ENCODE measurements at places on chromosomes 6 and 20. TPM values are rescaled to one million over a fixed set of nuclear protein-coding genes. Genes with fewer than 3 reads are reported as not detected.

The CFAP61 gene
- polyA plus RNA-seq: 5.7 TPM

DNA sequence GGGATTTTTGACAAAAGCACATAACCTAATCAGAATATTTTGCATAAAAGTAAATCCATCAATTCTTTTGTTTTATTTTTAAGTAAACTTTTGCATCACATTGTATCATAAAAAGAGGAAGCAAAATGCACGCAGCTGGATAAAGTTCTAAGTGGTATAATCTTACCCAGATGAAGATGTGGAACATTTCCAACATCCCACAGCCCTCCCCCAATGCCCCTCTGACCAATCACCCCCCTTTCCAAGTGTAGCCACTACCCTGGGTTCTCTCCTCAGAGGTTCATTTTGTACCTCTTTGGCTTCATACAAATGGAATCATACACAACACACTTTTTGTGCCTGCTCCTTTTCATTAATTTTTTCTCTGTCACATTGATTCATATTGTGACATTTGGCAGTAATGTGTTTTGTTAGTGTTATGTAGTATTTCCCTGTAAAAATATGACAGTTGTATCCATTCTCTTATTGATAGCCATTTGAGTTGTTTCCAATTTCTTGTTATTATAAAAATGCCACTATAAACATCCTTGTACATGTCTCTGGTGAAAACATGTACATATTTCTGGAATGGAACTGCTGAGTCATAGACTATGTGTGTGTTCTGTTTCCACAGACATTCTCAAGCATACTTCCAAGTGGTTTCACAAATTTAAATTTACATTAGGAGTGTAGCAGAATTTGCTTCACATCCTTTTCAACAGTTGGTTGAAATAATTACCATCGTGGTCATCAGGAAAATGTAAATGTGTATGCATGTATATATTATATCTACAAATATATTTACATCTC lies 92.9 kb upstream of the SYNDIG1 start:
- DNase-seq: peak; percentile 44

DNA sequence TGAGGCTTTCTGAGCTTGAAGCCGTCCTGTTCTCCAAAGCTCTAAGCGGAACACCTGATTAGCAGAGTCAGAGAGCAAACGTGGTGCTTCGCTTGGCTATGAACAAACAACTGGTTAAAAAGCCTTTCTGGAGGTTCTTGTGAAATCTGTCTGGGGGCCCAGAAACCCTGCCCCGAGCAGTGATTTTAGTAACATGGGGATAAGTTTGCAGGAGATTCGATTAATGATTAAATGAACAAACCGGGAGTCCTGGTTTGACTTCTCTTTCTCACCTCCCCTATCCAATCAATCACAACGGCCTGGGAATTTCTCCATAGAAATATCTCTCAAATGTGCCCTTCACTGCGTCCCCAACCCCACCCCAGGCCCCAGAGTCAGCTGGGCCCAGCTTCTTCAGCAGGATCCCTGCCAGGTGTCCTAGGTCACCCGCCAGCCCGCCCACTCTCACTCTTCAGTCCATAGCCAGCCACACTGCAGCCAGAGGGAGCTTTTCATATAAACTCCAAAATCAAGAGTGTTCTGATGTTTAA lies 43.6 kb downstream of the ZDHHC14 start:
- DNase-seq: peak; percentile 37

The FOXF2 gene
- 58.7 TPM for polyA plus RNA-seq

The KIF16B gene
- polyA plus RNA-seq: 9.8 TPM

- DNase-seq: no peak
These were observed 2.8 kb downstream of the EZR start for GRCh38 chr6:158816329-158816728.

The RIPOR2 gene
- polyA plus RNA-seq: 4.9 TPM

GRCh38 chr6:100946711-100947110 lies 65.6 kb upstream of the ASCC3 start:
- DNase-seq: no peak

DNA sequence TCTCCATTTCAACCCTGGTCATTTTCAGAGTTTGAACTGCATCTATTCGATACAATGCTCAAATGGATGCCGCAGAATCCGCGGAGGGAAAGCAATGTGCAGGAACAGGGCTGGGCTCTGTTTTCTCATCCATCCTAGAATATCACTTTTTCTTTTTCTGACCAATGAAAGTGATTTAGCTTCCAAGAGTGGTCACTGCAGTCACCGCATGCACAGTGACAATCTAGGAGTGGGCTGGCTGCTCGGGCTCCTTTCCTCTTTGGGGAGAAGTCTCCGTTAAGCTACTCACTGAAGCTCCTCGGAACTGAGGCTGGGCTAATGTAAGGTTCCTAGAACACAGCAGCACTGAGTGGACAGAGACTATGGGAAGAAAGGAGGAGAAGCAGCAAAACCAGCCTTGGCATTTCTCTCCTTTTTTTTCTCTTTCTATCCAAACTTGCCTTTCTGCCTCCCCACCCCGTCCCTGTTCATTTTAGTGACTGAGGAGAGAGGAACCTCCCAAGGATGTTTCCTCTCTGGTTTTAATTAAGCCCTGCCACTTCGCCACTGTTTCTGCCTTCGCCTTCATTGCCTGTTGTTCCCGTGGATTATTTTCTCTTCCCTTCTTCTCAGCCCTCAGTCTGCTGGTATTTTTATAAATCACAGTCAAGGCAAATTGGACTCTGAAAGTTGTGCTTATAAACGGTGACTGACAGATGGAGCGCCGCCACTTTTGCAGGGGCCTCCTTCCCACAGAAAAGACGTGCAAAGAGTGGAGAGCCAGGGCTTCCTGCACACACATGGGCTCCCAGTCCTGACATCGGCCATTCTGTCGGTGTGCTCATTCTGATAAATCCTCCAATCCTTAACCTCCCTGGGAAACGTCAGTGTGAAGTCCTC lies 41.1 kb downstream of the RAMACL start:
- no peak for DNase-seq

The PREX1 gene
- 29.9 TPM for polyA plus RNA-seq

- DNase-seq: no peak
These were observed 195.3 kb upstream of the SULF2 start for GRCh38 chr20:47980336-47981177.

DNA sequence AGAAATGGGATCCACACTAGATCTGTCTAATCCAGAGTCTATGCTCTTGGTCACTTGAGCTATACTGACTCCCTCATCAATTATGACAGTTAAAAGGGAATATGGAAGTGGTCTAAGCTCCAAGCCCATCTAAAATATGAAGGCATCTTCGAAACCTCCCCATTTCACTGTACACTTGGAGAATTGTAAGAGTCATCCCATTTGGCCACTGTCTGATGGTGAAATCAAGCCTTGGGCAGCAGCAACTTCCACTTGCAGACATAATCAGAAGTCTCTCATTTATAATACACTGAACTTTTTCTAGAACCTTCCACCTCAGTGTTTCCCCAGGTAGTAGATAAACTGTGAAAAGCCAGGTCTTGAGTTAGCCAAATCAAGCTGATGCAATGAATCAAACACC lies 26.3 kb upstream of the UBR2 start:
- DNase-seq: no peak

DNA sequence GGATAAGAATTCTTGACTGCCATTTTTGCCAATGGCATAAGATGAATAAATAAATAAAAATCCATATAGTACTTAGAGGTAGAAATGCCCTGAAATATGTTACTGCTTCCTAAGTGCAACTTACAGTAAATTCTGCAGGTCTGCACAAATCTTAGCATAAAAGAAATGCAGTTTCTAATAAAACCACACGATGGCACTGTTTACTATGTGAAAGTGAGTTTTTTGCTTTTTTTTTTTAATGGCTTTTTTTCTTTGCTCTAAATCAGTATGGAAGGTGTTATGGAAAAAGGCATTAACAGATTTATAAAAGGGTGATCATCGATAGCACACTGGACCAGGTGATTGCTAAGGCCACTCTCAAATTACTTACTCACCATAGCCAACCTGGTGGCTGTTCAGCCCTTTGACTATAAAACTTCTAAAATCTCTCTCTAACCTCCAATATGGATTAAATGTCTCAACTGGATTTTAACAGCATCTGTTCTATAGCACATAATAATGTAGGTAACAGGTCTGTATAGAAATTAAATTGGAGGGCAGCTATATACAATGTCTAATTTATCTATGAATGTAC lies 45.8 kb downstream of the AHI1 start:
- peak; percentile 24 for DNase-seq

- DNase-seq: peak; percentile 49
These were observed 572 bp downstream of the SLC2A4RG start for GRCh38 chr20:63740070-63740626.

The EEF1A2 gene
- 0.52 TPM for polyA plus RNA-seq

- DNase-seq: no peak
These were observed 540.0 kb upstream of the JARID2 start for GRCh38 chr6:14705841-14706377.

GRCh38 chr6:154578004-154578559 lies 67.6 kb upstream of the CNKSR3 start:
- no peak for DNase-seq

- DNase-seq: no peak
These were observed 285.2 kb upstream of the STXBP5 start for GRCh38 chr6:146919017-146919416.

The PRR18 gene
- 0.39 TPM for polyA plus RNA-seq

The NSFL1C gene
- polyA plus RNA-seq: 82.5 TPM

- DNase-seq: no peak
These were observed 31.7 kb downstream of the KCNS1 start for GRCh38 chr20:45069261-45069660.

GRCh38 chr20:63068711-63069367 lies 62.1 kb upstream of the BHLHE23 start:
- no peak for DNase-seq

DNA sequence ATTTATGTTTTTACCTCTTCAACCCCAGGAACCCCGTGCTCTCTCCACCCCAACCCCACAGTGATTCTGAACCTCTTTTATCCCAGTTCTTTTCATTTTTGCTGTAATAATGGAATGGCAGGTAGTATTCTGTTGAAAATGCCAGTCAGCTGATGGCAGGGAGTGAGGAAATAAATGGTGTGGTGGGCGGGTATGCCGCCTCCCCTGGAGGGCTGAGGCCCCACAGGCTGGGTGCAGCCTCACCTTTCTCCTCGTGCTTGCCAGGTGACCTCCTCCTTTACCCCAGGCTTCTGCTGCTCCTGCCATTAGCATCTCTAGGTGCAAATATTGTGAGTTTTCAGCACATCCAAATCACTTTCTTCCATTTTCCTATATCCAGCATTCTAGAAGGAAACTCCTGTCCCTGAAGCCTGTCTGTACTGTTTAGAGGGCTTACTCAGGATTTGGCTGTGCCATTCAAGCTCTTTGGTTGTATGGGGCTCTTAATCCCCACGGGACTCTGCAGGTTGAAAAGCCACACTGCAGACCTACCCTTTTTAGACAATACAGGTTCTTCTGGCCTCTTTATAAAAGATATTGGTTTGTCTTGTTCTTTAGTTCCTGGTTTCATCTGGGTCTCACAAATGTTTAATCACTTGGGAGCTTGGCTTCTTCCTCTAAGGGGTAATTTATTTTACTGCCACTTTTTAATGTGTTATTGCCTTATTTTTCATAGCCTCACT lies 201.8 kb downstream of the JARID2 start:
- DNase-seq: no peak

GRCh38 chr6:158387036-158387435 lies 74.8 kb downstream of the TULP4 start:
- no peak for DNase-seq

The NINL gene
- polyA plus RNA-seq: 76.8 TPM

The MAN1A1 gene
- 57.6 TPM for polyA plus RNA-seq

DNA sequence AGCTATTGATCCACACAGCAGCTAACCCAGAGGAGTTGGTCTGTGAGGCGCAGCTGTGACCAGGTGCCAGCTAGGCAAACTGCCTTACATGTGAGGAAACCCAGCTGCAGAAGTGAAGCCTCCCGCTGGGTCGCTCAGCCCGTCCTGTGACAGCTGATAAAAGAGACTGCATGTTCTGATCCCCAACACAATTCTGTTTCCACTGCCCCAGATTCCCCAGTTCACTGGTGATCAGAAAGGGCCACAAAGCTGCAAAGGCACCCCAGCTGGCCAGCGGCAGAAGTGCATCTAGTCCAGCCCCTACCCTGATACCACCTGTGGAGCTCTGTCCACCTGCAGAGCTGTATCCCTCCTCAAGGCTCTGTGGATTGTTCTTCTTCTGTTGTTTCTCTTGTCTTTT lies 64.5 kb downstream of the CTNNBL1 start:
- DNase-seq: no peak

- DNase-seq: no peak
These were observed 478.1 kb downstream of the PREX1 start for GRCh38 chr20:48349656-48350055.

- no peak for DNase-seq
These were observed 510.8 kb upstream of the POU3F2 start for GRCh38 chr6:98323605-98324004.

- DNase-seq: no peak
These were observed 45.0 kb downstream of the EFCAB8 start for GRCh38 chr20:32903666-32904175.

DNA sequence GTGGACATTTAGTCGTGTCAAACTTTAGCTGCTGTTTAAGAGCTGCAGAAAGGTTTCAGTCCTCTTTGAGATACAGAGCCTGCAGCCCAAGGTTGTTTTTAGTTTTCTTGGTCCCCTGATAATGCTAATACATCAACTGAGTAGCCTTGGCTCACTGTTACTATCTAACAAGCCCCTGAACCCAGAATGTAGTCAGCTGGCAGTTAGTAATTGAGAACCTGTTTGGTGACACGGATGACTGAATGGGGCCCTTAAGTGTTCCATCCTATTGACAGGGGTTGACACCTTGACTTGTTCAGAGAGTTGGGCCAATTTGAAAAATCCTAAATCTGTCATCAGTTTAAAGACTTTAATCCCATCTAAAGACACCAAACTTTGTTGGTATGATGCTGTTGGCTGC lies 2.8 kb downstream of the RTN4IP1 start:
- DNase-seq: no peak

GRCh38 chr6:44000164-44000842 lies 126.9 kb downstream of the MRPL14 start:
- DNase-seq: peak; percentile 57

The NUS1 gene
- polyA plus RNA-seq: 39.0 TPM

The SPAG4 gene
- polyA plus RNA-seq: 2.1 TPM

The GJA10 gene
- not detected for polyA plus RNA-seq

The CCR6 gene
- not detected for polyA plus RNA-seq

DNA sequence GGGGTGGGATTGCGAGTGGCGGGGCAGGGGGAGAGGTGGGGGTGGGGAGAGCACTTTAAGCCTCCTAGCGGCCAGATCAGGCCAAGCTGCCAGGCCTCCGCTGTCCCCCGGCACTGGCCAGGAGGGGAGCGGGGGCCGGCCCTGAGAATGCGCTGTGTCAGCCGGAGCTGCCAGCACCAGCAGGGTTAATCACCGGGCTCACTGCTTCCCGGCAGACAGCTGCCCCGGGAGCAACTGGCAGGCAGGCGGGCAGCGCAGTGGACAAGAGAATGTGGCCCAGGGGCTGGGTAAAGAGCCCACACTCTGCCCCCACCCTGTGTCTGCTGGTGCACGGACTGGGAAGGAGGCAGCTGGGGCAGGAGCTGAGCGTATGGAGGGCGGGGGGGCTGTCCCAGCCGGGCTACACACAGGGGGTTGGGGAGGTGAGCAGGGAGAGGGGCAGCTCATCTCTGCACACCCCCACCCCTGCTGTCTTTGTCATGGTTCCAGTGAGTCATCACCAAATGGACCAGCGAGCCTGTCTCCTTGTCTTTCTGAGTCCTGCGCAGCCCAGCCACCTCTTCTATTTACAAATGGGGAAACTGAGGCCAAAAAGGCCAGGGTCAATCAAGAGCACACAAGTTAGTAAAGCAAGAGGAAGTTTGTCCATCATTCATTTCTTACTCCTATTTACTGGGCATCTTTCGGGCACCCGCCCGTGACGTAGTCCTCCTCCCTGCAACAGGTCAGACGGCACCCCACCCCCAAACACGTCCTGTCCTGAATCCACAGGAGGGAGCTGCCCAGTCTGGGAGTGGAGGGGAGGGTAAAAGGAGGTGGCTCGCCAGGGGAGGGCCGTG lies 2.1 kb upstream of the LAMA5 start:
- no peak for DNase-seq

Measured in right lung (tissue), 10 donors.